ENCODE measurements at places on chromosomes 2 and 18.

DNA sequence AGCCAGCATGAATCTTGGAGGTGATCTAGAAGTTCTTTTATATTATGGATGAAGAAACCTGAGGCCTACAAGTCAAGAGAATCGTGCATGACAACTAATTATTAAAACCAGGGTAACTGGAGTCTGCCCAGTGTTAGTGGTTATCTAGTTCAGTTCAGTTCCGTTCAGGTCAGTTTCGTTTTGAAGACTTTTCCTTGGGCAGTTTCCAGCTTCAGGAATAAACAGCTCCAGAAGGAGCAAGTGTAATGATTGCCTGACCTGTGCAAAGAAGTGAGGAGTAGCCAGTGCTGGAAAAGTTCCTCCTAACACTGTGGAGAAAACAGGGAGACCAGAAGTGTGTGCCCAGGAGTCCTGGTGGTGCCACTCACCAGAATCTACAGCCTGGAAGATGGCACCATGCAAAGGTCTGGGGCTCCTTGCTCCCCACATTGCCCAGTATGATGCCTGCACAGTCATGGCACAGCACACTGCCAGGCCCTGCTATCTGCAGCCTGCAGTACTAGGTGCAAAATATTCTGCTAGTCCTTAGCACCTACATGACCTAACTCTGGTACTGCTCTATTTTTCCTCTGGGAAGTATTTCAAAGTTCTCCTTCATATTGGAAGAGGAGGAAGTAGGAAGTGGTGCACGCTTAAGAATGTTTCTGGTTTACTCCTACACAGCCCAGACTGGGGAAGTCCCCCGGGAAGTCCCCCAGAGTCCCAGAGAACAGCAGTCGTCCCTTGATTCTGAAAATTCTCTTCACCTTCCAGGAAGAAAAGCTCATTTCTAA is 65.8 kb downstream of the SUMO1 start:
- no peak for DNase-seq

- no peak for DNase-seq
These were observed 31.3 kb upstream of the CNTNAP5 start for GRCh38 chr2:123993728-123994323.

DNA sequence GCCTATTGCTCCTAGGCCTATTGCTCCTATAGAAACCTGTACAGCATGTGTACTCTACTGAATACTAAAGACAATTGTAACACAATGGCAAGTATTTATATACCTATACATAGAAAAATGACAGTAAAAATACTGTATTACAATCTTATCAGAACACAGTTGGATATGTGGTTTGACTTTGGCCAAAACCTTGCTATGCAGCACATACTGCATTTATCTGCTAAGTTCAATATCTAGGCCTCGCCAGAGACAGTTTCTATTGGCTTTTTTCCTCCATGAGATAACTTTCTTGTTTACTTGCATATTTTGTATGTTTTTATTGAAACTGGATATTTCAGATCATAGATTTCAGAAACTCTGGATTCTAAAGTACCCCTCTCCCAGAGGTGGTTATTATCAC is 19.3 kb upstream of the TMEM87B start:
- DNase-seq, result no peak

GRCh38 chr18:61597316-61597715 is 264.1 kb downstream of the CDH20 start:
- DNase-seq, result no peak

GRCh38 chr2:180846756-180847472 is 133.5 kb upstream of the UBE2E3 start:
- DNase-seq, result no peak

DNA sequence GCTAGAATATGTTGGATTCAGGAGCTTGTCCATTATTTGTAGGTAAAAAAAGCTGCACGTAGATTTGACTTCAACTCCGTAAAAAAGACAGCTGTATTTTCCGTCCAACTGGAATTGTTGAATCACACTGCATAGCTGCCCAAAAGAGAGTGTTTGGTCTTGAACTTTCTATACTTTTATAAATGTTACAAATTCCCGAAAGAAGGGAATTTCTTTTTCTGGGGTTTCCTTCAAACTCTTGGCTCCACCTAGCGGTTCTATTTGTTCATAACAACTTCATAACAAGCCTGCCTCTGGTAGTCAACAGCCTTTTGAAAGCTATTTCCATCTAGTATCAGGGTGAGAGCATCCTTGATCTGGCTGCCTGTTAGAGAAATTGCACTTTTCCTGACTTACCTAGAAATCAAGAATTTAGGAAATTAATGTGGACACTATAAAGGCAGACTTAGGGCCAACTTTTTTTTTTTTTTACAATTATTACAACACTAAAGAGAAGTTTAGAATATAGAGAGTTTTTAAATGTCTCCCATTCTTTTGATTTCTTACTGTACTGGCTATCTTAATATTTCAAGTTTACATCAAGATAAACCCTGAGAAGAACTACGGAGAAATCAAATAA is 48.1 kb downstream of the TMEM185B start:
- DNase-seq, result no peak

DNA sequence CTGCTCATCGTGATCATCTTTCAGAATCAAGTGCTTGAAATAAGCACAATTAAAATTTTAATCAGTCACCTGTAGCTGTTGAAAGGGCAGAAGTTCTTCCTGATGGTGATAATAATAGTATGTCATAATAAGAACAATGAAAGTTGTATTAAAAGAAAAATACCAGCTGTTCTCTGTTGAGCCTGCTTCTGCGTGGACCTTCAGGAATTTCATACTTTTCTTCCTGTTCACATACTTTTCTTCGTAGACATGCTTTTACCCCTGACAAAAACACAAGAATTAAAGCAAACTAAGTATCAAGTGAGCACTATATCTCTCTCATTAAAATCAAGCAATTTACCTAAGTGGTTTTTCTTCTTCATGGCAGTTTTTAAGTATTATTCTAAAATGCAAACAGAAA is 79.2 kb downstream of the BARD1 start:
- no peak for DNase-seq

DNA sequence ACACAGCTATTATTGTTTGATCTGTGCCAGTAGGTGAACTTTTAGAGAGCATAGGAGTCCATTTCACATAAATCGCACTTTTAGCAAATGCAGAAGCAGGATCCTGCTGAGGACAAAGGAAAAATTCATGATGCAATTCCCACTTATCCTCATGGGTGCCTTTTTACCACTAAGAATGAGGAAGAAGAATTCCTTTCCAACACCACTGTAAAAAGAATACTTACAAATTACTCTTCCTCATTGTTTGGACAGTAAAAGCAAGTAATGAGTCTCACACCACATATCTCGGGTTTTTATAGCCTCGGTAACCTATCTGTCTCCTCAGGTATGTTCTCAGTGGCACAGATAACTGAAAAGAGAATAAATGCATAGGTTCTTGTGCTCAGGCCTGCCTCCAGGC is 238.5 kb downstream of the MTX2 start:
- DNase-seq, result no peak

DNA sequence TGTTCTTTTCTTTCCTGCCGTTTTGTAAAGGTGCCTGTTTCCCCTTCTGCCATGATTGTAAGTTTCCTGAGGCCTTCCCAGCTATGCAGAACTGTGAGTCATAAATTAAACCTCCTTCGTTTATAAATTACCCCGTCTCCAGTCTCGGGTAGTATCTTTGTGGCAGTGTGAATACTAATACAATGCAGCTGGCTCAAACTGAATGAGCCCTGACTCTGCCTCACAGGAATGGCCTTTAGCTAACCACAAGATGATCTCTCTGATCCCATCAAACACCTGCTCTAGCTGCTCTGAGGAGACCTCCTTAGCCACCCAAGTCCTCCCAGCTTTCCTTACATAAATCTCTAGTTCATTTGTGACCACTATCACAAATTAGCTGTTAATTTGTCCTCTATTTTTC is 41.5 kb upstream of the CAB39 start:
- DNase-seq, result no peak

GRCh38 chr18:57951999-57952774 is 91.8 kb upstream of the NEDD4L start:
- DNase-seq, result no peak

- DNase-seq, result no peak
These were observed 87.9 kb downstream of the CDCA7 start for GRCh38 chr2:173442542-173442941.

- DNase-seq, result no peak
These were observed 44.7 kb downstream of the FAM210A start for GRCh38 chr18:13681701-13682100.

GRCh38 chr18:21255211-21255610 is 13.2 kb downstream of the GREB1L start:
- no peak for DNase-seq

- no peak for DNase-seq
These were observed 408.1 kb downstream of the GALR1 start for GRCh38 chr18:77657651-77658298.

DNA sequence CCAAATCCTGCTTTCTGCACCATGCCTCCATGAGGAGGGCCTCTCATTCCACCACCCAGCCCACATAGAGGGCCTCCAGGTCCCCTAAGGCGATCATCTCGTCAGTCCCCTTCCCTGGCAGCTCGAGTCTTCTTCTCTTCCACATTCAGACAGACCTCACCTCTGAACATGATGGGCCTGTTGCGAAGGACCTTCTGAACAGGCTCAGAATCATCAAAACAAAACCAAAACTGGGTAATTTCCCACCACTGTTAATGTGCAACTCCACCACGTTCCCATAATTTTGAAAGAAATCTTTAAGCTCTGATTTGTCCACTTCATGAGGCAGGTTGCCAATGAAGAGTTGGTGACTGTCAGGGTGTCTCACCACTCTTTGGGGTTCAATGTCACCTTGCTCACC is 20.4 kb downstream of the ZRANB3 start:
- no peak for DNase-seq

DNA sequence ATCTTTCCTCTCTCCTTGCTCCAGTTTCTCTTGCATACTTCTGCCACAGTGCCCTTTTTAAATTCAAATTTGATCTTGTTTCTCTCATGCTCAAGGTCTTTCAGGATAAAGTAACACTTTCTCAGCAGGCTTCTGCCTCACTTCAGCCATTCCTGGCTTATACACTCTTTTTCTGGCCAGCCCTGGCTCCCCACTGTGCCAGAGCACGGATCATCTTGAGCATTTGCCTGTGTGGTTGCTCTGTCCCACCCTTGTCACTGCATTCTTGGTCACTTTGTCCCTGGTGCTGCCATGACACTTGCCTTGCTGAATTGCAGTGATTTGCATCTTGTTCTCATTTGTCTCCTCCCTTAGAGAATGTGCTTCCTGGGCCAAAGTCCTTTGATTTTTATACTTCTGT is 634.3 kb downstream of the TMEM182 start:
- DNase-seq, result no peak

DNA sequence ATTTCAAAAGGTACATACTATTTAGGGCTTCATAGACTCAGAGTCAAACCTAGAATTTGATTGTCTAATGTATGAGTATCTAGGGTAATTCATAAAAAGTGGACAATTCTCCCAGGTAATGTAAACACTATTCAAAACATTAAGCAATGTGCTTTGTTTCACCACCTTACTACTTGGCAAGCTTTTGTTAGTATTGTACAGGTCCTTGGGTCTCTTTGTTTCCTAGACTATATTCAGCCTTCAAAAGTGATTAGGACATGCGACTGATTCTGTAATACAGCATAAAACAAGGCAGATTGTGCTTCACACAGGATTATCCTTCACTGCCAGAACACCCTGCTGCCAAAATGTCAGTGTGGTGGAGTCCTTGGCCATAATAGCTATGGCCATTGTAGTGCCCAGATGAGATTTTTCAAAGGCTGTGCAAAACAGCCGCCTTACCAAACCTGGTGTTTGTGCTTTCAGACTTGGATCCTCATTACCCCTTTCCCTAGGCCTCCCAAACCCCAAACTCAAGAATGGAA is 90.1 kb upstream of the CAVIN2 start:
- no peak for DNase-seq

- no peak for DNase-seq
These were observed 6.3 kb upstream of the PLEKHM3 start for GRCh38 chr2:208031608-208032019.

GRCh38 chr18:67862069-67862468 is 345.5 kb upstream of the DSEL start:
- DNase-seq, result no peak

GRCh38 chr18:79818036-79818435 is 20.3 kb downstream of the KCNG2 start:
- DNase-seq, result no peak

- DNase-seq, result no peak
These were observed 102.8 kb upstream of the CYP1B1 start for GRCh38 chr2:38178556-38179419.

- no peak for DNase-seq
These were observed 228.6 kb upstream of the STK17B start for GRCh38 chr2:196399722-196400691.

- no peak for DNase-seq
These were observed 24.2 kb downstream of the MYT1L start for GRCh38 chr2:2306878-2307277.

GRCh38 chr2:25164561-25164960 is 3.8 kb downstream of the POMC start:
- no peak for DNase-seq
